ENCODE measurements at places on chromosomes 6 and 20. TPM values are rescaled to one million over a fixed set of nuclear protein-coding genes. Genes with fewer than 3 reads are reported as not detected.

GRCh38 chr6:20234136-20234535, 21.9 kb upstream of the MBOAT1 start:
- DNase-seq = no peak

LGSN gene
- not detected for total RNA-seq

DNA sequence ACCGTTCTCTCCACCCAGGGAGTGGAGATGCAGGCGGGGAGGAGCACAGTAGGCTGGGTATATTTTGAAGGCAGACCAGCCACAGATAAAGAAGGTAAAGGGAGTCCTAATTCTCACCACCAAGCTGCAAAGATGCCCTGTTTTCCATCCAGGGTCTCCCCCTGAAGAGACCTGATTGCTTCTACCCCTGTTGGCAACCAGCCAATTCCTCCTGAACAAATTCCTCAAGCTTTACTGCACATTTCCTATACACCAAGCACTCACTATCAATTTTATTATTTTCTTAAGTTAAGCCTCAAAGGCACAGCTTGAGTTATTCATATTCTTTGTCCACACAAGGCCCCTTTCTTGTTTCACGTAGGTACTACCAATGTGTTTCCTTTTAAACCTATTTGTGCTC, 214.4 kb downstream of the EYA2 start:
- DNase-seq = no peak

LY6G6F gene
- not detected for total RNA-seq

DNA sequence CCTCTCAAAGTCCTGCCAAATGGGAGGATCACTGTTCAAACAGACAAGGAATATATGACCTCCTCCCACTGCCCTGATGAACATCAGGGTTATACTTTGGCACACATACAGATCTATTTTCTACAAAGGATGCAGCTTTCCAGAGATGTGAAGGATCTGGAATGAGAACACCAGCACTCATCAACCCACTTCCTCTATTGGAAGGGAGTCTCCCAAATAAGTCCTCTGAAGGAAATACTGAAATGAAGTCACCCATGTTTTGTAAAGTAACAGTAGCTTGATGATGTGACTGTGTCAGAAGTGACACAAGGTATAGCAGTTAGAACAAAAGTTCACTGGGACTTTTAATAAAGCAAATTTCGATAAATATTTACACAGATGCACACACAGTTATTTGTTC, 104.9 kb downstream of the OGFRL1 start:
- no peak for DNase-seq

GRCh38 chr6:45728674-45729073, 287.0 kb downstream of the CLIC5 start:
- DNase-seq = no peak

C6orf52 gene
- total RNA-seq = not detected

- DNase-seq = no peak
Observed at GRCh38 chr6:39980839-39981580, 46.7 kb upstream of the MOCS1 start.

DNA sequence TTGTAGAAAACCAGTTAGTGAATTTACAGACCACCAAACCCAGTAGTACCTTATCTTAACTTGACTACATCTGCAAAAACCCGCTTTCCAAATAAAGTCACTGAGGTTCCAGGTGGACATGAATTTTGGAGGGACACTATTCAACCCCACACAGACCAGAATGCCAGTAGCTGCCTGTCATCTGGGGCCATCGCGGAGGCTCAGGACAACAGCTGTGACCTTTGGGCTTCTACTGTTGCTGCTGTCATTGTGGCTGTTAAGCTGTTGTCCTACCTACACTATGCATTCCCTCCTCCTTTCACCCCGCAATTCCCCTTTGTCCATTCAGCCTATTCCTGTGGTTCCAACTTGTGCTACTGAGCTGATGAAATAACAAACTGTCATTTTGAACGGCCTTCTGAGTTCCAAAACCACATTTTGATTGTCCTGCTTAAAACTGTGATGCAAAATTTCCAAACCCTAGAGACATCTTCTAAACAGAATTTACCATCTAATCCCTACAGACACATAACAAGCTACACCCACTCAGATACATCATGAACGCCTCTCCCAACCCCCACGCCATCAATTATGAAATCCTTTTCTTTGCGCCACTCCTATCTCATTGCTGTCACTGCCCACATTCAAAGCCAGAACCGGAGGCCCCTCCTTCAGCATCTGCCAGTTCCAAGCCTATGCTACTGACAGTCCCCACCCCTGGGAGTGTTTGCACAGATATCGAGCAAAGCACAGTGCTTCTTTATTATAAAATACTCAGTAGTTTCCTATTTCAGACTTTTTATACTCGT, 125.0 kb downstream of the C6orf118 start:
- no peak for DNase-seq

- no peak for DNase-seq
Observed at GRCh38 chr20:39857187-39857586, 831.8 kb downstream of the MAFB start.

GRCh38 chr6:33771146-33772081, 17.5 kb downstream of the LEMD2 start:
- peak; percentile 91 for DNase-seq

GRCh38 chr20:44646641-44647274, 4.7 kb downstream of the ADA start:
- no peak for DNase-seq
